ENCODE measurements at places on chromosomes 6 and 20. TPM values are rescaled to one million over a fixed set of nuclear protein-coding genes. Genes with fewer than 3 reads are reported as not detected.

Gene IMPG1
- not detected for total RNA-seq

Gene CRISP3
- total RNA-seq = not detected

Gene MUC21
- not detected for total RNA-seq

Gene PTPRK
- 45.1 TPM for total RNA-seq

Gene TCP11
- not detected for total RNA-seq

Gene AKAP12
- total RNA-seq = 226 TPM

Data from endothelial cell of coronary artery (primary cell).